ENCODE measurements at places on chromosomes 7 and 10.

- no peak for DNase-seq
Observed at GRCh38 chr7:68684996-68685395, 913.3 kb upstream of the AUTS2 start.

GRCh38 chr7:3416453-3416852, 115.4 kb downstream of the SDK1 start:
- no peak for DNase-seq

DNA sequence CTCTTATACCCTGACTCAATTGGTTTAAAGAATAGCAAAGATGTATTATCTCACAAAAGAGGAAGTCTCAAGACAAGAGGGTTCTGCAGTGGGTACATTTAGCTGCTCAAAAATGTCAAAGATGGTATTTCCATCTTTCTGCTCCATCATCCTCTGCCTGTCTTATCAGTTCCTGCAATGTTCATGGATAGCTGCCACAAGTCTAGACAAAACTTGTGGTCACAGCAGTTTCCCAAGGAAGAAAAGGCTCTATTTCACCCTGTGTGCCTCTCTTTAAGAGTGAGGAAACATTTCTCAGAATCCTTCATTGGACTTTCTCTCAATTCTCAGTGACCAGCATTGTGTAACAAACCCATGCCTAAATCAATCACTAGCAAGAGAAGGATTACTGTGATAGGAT, 634.2 kb upstream of the AUTS2 start:
- DNase-seq: no peak

- no peak for DNase-seq
Observed at GRCh38 chr10:23914641-23915040, 294.3 kb upstream of the KIAA1217 start.

All from activated CD4-positive, alpha-beta T cell treated with anti-CD3 and anti-CD28 coated beads for 4 hours (primary cell).